ENCODE measurements at places on chromosomes 16 and 17.

DNA sequence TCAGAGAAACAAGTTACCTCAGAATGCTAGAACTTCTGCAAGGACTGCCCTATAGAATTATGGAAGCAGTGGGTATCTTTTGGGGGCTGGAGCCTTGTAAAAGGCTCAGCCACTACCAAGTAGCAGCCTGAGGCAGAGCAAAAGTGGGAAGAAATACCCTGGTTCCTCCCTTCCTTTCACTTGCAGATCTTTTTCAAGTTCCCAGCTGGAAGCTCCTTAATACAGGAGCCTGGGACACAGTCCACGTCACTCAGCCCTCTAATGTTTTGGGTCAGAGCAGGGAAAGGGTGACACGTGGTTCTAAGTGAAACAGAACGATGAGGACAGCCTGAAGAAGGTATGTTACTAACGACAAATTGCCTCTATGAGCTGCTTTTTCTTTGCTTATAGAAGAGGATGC, 93.1 kb downstream of the CNTNAP4 start:
- no peak for DNase-seq

GRCh38 chr17:67421869-67422273, 44.8 kb downstream of the PITPNC1 start:
- peak; percentile 93 for DNase-seq

DNA sequence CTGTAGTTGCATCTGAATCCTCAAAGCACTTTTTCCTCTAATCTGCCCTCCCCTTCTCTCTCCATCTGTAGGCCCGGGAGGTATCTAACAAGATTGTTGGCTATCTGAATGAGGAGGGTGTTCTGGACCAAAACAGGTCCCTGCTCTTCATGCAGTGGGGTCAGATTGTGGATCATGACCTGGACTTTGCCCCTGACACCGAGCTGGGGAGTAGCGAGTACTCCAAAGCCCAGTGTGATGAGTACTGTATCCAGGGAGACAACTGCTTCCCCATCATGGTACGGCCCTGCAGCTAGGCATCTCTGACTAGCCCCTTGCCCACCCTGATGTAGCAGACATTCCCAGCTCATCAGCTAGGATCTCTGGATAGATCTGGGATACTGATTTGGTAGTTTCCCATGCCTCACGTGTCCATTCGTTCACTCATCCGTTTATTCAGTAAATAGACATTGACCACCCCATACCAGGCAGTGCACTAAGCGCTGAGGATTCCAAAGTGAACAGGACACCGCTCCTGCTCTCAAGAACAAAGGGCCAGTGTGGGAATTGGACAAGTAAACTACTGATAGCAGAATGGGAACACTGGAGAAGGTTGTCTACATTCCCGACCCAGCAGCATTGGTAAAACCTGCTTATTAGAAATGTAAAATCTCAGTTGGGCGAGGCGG, 12.1 kb downstream of the LPO start:
- no peak for DNase-seq

GRCh38 chr16:27769561-27770255, 219.8 kb downstream of the KATNIP start:
- DNase-seq: peak; percentile 94

GRCh38 chr17:38982858-38983746, 15.9 kb upstream of the FBXO47 start:
- peak; percentile 73 for DNase-seq

- DNase-seq: no peak
These were observed 58.0 kb downstream of the PITPNC1 start for GRCh38 chr17:67435122-67435521.

DNA sequence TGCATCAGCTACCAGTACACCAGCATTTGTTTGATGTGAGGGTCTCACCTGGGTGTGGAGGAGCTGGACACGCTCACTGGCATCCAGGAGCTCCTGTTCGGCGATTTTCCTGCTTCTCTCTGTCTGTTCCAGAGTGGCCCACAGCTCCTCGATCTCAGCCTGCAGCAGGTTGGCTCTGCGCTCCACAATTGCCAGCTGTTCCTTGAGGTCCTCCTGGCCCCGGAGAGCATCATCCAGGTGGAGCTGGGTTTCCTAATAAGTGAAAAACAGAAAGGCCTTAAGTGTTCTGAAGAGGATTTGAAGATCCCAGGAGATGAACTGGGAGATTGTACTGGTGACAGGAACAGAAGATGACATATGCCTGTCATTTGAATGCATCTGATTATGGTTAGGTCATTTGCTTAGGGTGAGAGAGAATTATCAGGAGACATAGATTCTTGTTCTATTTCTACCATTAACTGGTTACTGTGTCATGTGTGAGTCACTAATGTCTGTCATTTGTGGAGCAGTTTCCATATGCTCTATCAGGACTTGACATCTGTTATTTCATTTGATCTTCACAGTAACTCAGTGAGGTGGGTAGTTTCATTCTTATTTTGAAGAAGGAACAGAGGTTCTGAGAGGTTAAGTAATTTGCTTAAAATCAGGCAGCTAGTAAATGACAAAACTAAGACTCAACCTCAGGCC, 21.5 kb upstream of the MYH13 start:
- no peak for DNase-seq

DNA sequence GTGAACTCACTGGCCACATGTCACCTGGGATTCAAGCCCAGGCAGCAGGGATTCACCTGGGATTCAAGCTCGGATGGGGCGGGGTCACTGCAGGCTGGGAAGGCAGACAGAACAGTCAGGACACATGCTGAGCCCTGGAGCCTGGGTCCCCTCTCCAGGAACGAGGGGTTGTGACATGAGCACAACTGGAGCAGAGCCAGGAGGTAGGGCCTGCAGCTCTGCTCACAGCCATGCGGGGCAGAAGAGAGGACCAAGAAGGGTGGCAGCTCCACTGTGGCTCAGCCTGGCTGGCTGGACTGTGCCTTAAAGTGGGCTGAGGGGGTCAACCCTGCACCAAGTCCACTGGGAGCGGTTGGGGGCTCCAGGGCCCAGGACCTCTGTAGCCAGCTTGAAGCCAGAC, 150.1 kb downstream of the RAB11FIP4 start:
- no peak for DNase-seq

GRCh38 chr17:42894283-42895184, 6.1 kb upstream of the G6PC1 start:
- no peak for DNase-seq

DNA sequence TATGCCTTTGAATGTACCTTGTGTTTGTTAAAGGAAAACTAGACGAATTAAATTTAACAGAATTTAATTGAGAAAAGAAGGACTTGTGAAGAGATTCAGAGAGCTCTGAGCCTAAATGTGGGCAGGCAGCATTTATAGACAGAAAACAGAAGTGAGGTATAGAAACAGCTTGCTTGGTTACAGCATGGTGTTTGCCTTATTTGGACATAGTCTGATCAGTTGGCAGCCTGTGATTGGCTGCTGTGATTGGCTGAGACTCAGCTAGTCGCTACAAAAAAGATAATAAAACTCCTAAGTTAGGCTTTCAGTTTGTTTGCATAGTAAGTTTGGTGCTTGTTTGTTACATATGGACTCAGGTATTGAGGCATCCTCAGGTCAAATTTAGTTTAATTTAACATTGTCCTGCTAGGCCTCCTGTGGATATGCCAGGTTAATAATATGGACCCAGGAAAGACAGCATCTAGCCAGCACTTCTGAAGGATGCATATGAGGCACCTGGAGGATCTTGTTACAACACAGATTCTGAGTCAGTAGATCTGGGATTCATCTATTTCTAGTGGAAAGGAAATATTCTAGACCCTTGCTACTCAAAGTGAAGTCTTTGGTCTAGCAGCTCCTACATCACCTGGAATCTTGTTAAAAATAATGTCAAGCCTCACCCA, 43.4 kb downstream of the SLFN5 start:
- DNase-seq: no peak

GRCh38 chr17:76005263-76006149, 4.9 kb downstream of the CDK3 start:
- DNase-seq: peak; percentile 83

Measured in astrocyte of the spinal cord (primary cell).